ENCODE measurements at places on chromosomes 1 and 21.

GRCh38 chr1:26961826-26962225 lies 1.6 kb upstream of the KDF1 start:
- DNase-seq, result no peak

DNA sequence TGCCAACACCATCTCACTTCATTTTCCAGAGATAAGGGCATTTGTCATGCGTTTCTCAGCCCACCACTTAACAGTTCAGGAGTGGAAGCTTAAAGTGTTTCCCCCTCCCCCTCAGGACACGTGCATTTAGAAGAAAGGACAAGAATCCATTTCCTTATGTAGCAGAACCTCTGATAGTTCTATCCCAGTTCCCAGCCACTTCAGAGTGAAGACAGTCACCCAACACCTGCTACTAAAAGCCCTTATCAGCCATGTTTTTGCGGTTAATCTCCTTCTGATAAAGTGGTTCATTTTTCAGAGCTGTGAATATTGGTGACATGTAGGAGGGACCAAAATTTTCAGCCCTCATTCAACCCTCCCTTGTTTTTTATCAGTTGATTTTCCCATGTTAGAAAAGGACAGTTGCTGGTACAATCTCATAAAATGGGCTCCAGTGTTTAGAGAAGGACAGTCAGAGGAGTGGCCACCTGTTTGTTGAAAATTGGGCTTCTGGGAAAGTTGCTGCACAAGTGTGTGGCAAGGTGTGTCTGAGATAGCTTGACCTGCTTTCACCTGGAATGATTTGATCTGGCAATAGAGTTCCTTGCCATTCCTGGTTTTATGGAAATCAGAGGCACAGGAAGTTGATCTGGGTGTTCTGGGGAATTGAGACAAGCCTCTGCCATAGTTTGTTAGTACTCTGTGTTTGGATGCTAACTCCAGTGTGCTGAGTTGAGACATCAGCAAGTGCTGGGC lies 114.0 kb downstream of the PPP1R12B start:
- DNase-seq, result no peak

- no peak for DNase-seq
Measured at GRCh38 chr21:29230551-29231261, 68.0 kb upstream of the BACH1 start.

DNA sequence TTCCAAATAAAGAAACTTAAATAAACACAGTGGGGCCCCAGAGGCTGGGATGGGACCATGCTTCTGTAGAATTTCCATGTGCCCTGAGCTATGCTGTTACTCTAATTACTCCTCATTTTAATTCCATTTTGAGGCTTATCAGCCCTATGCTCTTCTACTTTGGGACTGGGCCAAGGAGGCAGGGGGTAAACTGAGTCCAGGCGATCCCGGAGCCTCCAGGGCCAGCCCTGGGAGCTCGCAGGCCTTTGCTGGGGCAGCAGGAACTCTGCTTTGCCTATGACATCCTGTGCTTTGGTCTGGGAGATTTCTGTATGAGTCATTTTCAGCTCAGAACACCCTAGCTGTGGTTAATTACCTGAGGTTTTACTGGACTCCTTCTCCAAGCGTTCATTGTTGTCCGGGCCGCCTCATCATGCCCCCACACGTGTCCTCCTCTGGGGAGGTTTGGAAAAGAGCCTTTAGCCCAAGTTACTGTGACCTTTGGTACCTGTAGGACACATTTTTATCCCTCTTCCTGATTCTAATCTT lies 95.7 kb downstream of the RHOU start:
- peak; percentile 45 for DNase-seq

- DNase-seq, result no peak
Measured at GRCh38 chr21:41677671-41678015, 89.2 kb downstream of the RIPK4 start.
